GF-D8 (cell line): ENCODE measurements at places on chromosomes 13 and 19.

- peak; percentile 15 for DNase-seq
These were observed 13.1 kb downstream of the TJP3 start for GRCh38 chr19:3721131-3721886.

DNA sequence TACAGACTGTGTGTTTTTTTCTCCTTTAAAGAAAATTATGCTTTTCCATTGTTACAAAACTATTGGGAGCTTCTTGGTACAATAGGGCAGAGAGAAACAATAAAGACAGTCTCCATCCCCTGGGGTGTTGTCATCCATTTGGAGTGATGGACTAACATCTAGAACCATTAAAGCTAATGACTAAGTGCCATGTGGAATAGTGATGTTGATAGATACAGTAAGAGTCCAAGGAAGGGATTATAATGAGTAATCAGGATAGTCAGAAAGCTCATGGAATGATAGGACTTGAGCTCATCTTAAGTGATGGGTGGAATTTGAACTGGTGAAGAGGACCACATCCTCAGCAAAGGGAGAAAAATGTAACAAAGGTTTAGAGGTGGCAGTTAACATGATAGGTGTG, 24.1 kb upstream of the FRY start:
- no peak for DNase-seq

DNA sequence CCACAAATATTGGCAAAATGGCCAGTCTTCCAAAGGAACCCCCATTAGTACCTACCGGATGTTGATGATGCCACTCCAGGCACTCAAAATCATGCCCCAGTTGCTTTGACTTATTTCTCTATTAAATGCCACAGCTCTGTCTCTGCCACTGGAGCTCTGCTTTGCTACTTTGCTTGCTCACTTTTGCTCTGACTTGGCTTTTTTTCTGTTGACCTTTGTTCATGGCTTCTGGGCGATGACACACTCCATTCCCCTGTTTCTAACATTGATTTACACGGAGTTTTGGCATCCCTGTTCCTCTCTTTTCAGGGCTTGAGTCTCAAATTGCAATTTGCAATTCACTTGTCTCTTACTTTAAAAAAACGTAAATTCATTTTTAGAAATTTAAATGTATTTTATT, 217.1 kb upstream of the SPRY2 start:
- no peak for DNase-seq

DNA sequence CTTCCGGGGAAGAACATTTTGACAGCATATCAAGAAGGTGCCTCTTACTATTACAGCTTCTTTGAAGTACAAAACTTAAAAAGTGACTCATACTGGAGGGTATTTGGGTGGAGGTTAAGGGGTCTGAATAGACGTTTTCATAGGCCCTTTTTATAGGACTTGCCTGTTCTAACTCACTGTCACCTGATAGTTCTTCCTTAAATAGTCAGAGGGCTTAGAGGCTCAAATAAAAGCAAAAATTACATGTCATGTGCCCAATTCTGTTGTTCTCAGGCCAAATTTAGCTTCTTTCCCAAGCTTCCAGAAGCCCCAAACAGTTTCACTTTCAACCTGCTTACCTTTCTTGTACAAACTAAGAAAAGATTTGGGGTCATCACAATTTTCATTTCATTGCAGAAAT, 16.1 kb upstream of the SLC46A3 start:
- DNase-seq: no peak

GRCh38 chr19:39104186-39104596, 20.0 kb downstream of the ACP7 start:
- DNase-seq: no peak

DNA sequence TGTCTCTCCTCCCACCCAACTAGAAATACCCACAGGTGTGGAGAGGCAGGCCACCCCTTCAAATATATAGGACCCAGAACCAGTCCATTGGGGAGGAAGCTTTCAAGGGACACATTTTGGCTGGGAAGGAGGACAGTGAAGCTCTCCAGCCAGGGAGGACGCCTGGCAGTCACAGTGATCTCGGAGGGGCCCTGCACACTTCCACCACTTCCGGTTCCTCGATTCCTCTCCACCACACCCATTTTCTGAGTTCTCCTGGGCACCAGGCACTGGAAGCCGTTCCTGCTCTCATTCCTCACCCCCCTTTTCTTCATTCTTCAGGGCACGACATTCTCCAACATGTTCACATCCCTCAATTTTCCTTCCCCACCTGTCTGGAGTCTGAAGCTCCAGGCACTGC, 30.4 kb upstream of the CEACAM21 start:
- peak; percentile 37 for DNase-seq

DNA sequence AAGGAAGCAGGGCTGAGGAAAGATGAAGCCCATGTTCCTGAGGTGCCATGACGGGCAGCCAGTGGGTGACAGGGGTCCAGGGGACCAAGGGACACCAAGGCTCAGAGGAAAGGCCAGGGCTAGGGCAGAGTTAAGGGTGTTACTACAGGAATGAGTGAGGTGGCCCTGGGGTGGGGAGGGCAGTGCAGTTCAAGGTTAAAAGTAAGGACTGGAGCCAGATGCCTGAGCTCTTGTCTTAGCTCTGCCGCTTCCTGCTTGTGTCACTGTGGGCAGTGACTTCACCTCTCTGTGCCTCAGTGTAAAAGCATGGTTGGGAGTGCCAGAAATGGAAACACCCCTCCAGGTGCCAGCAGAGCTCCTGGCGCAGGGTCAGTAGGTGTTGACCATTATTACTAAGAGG, 4.9 kb upstream of the ETV2 start:
- DNase-seq: no peak

- no peak for DNase-seq
These were observed 807 bp downstream of the PGLYRP1 start for GRCh38 chr19:46022061-46022430.

DNA sequence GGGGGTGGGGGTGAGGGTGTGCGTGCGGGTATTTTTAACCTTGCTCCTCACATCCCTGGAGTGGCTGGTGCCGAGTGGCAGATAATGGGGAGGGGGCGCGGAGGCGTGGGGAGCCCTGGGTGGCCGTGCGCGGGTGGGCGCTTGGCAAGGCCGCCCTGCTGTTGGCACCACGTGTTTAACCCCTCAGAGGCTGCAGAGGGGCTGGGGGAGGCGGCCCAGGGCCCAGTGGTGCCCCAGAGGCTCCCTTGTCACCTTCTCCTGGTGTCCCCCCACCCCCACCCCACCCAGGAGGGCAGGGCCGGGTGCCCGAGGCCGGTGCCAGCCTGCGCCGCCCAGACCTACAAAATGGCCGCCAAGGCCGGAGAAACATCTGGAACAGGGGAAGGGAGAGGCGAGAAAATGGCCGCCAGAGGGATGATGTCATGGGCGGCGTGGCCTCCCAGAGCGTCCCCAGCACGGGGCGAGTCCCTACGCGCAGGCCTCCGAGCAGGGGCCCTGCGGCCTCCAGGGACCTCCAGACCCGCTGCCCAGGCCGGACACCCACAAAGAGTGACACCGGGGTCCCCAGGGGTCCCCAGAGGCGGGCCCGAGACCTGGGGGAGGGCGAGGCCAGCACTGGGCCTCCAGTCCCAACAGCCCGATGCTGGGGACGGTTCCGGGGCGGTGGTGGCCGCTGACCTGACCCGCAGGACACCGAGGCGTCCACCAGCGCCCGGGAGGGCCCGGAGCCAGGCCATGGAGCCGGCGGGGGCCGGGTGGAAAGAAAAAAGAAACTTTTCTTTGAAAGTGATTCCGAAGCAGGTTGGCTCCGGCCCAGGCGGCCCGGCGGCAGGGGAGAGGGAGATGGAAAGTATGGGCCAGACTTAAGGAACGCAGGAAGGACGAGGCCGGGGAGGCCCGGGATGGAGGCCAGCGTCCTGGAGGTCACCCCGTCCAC, 38.2 kb downstream of the NFIC start:
- no peak for DNase-seq

DNA sequence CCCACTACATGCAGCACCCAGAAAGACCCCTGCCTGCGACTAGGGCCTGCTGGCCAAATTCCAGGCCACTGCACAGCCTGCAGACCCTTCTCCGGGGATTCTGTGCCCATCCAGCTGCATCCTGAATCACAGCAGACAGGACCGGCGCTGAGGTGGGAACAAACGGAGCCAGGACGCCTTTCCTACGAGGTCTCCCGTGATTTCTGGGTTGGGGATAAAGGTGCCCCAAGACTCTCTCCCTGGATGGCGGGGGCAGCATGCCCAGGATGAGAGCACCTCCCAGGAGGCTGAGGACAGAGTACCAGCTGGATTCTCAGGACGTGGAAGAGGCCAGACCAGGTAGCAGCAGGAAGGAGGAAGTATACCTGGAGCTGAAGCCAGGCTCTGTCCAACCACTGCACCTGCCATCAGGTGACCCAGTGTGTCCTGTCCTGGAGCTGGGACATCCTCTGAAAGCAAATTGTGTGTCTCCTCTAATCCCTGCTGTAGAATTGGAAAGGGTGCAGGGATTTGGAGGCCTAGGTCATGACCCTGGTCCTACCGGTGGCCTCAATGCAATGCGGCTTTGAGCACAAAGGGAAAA, 3.4 kb upstream of the FUT5 start:
- no peak for DNase-seq

GRCh38 chr13:112769615-112770014, 79.8 kb downstream of the ATP11A start:
- DNase-seq: no peak

DNA sequence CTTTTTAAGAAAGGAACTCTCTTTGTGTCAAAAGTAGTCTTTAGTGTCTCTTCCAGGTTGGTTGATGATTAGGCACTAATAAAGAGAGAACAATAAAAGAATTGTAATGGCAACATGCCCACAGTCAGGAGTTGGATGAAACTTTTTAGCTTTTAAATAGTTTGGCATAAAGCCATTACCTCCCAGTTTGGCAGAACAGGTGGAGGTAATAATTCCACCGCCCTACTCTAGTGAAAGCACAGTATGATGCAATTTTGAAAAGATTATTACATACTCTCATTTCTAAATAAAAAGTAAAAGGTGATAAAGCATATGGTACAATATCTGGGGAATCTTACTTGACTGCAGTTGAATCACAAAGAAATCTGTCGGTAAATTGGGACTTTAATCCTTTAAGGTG, 497.6 kb downstream of the SUCLA2 start:
- no peak for DNase-seq

DNA sequence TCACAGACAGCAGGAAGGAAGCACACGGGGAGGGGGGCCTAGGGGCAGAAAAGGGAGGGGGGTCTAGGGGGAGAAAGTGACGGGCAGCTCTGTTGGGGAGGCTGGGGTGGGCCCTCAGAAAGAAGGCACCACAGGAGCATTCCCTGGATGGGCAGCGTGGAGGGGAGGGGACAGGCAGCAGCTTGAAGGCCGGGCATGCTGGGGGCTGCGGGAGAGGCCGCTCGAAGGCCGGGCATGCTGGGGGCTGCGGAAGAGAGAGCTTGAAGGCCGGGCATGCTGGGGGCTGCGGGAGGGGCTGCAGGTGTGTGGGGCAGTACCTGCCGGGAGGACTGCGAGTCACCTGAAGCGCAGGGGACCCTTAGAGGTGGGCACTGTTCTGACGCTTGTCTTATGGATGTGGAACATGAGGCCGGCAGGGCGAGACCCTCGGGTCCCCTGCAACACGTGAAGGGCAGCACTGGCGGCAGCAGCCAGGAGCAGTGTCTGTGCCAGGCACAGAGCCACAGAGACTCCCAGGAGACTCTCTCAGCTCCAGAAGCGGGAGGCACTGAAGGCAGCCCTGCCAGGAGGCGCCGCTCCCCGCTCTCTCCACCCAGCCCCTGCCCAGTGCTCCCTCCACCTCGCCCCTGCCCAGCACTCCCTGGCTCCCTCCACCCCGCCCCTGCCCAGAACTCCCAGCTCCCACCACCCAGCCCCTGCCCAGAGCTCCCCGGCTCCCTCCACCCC, 13.3 kb downstream of the ZNF787 start:
- no peak for DNase-seq

GRCh38 chr13:111973186-111973585, 93.8 kb upstream of the SOX1 start:
- DNase-seq: no peak

DNA sequence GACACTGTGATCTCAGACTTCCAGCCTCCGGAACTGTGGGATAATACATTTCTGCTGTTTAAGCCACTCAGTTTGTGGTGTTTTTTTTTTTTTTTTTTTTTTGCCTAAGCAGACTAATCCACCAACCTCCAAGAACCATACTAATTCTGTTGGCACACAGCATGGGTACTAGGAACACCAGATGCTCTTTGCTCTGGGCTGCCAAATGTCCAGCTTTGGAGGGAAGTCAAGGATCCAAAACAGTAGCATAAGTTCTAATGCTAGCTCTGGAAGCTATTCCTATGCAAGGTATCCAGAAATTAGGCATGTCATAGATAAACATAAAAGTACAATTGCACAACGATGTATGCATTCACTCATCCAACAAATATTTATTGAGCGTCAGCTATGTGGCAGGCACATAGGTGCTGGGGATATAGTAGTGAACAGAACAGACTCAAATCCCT, 64.5 kb upstream of the WDFY2 start:
- DNase-seq: no peak

- DNase-seq: peak; percentile 66
These were observed 21.0 kb downstream of the DHX34 start for GRCh38 chr19:47370045-47370611.

- no peak for DNase-seq
These were observed 23.1 kb downstream of the LRFN3 start for GRCh38 chr19:35959040-35959967.

DNA sequence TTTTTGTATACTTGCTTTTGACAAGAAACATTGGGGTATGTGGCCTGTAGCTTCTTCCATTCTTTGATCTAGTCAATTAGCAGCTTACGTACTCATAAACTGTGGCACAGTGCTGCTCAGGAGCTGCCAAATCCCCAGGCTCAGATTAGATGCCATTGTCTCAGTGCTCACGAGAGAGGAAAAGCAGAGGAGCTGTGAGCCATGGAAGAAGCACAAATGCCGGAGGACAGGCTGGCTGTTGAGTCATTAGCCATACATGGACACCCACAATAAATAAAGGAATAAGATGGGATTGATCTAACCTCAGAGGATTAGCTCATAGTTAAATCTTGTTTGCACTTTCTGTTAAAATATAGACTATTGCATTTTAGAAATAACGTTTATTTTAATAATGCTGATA, 121.7 kb downstream of the POSTN start:
- DNase-seq: no peak

GRCh38 chr13:75946536-75947284, 310.6 kb downstream of the LMO7 start:
- DNase-seq: no peak

- no peak for DNase-seq
These were observed 1479.9 kb upstream of the PRR20A start for GRCh38 chr13:55660851-55661250.

DNA sequence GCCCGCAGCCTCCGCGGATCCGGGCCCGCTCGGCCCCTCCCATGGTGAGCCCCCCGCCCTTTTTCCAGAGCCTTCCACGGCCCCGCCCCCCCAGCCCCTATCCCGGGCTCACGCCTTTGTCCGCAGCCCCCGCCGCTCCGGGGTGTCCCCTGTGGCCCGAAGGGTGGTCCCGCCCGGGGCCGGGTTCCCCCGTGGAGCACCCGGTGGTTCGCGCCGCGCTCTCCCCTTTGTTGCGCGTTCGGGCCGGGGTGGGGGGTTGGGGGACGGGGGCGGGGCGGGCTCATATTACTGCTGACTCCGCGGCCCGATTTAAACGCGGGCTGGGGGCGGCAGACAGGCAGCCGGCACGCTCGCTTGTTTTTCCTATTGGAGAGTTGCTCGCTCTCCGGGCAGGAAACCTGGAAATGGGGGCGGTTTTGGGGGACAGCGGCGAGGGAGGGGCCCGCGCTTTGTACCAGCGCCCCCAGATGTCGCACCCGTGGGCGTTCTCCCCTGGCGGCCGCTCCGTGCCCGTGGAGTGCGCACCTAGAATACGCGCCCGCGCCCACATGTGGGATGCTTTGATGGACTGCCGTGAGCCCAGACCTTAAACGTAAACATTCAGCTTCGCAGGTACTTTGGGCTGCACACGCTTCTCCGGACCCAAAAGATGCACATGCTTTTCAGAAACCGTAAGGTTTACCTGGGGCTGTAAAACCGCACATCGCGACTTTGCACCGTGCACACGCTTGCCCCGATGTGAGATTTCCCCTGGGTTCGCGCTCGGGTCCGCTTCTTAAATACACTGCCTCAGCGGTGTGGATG, 699 bp downstream of the PTOV1 start:
- DNase-seq: no peak
